ENCODE measurements at places on chromosomes 12 and 14.

DNA sequence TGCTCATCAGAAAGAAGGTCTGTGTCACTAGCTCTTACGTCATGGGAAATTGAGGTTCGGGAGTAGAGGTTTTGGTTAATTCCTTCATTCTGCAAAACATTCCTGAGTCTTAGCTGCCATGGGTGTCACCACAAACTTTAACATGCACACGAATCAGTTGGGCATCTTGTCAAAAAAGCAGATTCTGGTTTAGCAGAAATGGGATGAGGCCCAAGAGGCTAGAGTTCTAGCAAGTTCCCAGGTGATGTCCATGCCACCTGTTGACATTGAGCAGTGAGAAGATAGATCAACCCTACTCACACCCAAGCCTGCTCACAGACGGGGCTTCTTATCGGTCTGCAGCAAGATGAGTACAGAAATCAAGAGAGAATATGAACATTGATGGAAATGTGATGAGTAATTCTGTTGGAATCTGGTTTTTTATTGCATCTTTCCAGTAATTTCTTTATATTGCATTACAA, 11.7 kb upstream of the RIN3 start:
- no peak for DNase-seq

- DNase-seq: no peak
Observed at GRCh38 chr12:116490471-116490870, 68.7 kb upstream of the MAP1LC3B2 start.

- DNase-seq: no peak
Observed at GRCh38 chr12:3127832-3128231, 50.7 kb downstream of the TSPAN9 start.

DNA sequence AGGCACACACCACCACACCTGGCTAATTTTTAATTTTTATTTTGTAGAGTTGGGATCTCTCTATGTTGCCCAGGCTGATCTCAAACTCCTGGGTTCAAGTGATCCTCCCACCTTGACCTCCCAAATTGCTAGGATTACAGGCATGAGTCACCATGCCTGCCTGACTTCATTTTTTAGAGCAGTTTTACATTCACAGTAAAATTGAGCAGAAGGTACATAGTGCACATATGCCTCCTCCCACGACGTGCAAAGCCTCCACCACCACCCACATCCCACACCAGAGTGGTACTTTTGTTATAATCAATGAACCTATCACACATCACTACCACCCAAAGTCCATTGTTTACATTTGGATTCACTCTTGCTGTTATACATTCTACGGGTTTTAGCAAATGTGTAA, 62.5 kb upstream of the PLEKHG3 start:
- no peak for DNase-seq

- no peak for DNase-seq
Observed at GRCh38 chr12:23911574-23911973, 37.9 kb downstream of the SOX5 start.

DNA sequence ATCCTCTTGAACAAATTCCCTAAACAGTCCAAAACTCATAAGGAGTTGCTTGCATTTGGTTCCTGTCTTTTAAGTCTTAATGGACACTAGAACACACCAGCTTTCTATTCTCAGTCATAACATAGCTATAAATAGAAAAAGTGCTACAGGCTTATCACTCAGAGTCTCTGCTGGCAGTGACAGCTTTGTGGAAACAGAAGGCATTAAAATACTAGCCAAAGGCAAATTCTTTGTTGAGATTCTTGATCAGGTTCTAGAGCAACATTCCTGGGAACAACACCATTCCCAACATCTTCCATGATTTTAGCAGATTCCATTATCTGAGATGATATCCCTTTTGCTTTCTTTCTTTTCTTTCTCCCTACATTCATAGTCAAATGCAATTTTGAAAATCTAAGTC, 207.7 kb upstream of the PLEKHG7 start:
- DNase-seq: no peak

DNA sequence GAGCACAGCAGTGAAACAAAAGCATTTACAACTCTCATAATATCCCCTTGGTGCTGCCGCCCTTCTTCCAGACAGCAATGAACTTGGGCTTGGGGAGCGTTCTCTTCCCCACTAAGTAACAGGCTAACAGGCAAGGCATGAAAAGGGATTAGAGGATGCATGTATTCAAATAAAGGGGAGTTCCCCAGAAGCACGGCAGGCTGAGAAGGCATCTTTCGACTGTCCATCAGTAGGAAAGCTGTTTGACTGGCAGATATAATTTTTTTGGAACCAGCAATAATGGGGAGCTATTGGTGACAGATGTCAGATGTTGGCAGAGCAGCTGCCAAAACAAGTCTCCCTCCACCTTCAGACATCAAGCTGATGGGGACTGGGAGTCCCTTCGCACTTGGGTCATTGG, 9.2 kb upstream of the TIGAR start:
- DNase-seq: no peak

GRCh38 chr12:59742841-59743240, 147.0 kb downstream of the SLC16A7 start:
- no peak for DNase-seq

DNA sequence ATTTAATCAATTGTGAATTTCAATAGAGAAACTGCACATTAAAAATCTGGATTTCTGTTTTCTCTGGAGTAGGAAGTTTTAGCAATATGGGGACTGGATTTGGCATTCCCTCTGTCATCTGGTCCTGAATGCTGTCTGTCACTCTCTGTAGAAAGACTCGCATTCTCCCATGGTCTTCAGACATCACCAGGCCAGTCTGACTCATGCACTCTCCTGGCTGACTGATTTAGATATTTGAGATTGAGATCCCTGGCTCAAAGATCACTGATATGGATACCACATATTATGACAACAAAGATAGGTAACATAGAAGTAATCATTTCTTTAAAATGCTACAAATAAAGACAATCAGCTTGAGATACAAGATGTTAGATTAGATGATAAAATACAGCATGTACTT, 524.5 kb downstream of the GALC start:
- no peak for DNase-seq

DNA sequence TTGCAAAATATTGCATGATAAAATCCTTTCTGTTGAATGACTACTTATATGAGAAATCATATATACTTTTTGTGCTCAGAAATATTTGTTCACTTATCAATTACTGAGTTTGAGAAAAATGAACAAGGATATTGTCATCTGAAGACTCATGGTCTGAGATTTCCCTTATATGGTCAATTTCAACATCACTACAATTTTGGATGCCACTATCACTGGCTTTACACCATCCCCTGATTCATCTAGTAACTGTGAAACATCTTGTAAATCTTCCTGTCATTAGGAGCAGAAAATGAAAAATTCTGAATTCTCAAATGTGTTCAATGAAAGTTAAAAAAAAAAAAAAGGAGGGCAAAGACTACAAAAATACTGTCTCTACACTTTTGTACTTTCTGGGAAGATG, 21.8 kb upstream of the GXYLT1 start:
- DNase-seq: no peak

GRCh38 chr12:66500841-66501240, 178.0 kb downstream of the GRIP1 start:
- no peak for DNase-seq

- no peak for DNase-seq
Observed at GRCh38 chr14:95190346-95190840, 33.1 kb upstream of the DICER1 start.

GRCh38 chr14:42965512-42965911, 1358.8 kb downstream of the LRFN5 start:
- DNase-seq: no peak

DNA sequence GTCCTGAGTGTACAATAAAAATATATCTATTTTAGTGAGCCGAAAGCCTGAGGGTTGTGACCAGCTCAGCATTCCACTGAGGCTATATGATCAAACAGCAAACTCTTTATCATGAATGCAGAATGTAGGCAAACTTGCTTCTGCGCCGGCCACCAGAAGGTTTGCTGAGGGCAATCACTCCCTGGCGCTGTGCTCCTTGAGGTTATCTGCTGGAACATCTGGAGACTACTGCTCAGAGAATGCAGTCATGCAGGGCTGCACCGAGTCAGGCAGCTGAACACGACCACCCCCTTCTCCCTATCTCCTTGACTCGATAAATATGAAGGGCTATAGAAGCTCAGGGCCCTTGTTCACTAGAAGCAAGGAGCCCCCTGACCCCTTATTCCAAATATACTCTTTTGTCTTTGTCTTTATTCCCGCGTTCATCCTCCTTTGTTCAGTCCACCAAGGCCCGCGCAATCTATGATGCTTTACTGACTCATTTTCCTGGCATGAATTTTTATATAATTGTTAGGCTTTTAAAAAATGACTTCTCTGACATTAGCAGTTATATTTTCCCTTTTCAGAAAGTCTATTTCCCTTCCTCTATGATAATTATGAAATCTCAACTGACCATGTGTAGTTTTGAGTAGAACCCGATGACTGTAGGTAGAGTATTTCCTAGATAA, 1089.3 kb downstream of the SLC16A7 start:
- DNase-seq: no peak

DNA sequence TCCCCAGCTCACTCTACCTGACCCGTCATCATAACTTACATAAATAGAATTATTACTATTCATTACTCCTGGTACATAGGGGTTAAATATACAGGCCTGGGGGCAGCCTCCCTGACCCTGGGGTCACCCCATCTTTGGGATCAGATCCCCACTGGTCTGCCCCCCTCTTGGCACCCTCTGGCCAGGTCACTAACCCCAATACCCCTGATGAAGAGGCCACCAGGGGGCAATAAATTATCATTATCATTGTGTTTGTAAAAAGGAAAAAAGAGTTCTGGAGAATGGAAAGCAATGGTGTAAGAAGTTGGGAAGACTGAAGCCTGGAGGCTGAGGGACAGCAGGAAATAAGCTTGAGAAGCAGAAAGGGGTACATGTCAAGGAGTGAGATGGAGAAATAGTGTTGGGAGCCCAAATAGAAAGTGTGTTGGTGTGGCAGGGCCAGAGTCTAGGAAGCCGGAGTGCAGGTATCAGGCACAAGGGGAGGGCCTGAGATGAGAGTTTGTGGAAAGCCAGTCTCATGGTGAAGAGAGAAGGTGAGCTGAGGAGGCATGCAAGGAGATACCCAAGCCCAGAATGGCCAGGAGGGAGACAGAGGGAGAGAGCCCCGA, 6.1 kb upstream of the AAAS start:
- DNase-seq: no peak

DNA sequence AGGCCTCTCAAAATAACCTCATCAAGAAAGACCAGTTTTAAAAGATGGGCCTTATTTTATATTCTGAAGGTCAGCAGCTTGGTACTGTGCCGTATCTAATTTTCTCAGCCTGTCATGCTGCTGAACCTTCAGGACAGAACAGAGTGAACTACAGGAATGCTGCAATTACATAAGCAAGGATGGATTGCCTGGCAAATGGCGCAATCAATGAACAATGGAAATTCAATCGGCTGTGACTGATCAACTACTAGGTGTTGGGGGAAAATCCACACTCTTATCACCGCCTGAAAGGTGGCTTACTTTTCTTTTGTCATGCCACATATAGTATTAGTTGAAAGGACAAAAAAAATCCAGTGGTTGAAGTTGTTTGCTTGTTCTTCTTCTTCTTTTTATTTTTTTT, 8.5 kb downstream of the ACSS3 start:
- DNase-seq: no peak

DNA sequence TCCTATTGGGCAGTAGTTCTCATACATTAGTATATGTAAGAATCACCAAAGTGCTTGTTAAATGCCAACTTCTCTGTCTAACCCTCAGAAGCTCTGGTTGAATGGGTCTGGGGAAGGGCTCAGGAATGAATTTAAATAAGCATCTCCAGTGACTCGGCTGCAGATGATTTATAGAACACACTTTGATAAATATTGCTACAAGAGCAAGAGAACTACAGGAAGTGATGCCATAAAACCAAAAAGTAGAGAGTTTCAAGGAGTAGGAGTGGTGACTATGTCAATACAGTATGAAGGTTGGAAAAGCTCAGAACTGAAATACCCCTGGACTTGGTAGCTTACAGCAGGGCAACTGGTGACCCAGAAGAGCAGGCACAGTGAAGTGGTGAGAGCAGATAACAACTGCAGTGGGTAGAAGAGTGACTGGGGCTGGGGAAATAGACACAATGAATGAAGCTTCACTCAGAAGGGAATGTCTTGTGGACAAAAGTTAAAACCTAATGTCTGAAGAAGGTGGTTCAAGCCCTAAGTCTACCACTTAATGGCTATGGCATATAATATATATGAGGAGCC, 8.0 kb upstream of the PLEKHA5 start:
- no peak for DNase-seq

GRCh38 chr12:109650808-109651207, 62.8 kb upstream of the FAM222A start:
- no peak for DNase-seq

GRCh38 chr14:92464716-92465115, 48.9 kb upstream of the RIN3 start:
- no peak for DNase-seq

DNA sequence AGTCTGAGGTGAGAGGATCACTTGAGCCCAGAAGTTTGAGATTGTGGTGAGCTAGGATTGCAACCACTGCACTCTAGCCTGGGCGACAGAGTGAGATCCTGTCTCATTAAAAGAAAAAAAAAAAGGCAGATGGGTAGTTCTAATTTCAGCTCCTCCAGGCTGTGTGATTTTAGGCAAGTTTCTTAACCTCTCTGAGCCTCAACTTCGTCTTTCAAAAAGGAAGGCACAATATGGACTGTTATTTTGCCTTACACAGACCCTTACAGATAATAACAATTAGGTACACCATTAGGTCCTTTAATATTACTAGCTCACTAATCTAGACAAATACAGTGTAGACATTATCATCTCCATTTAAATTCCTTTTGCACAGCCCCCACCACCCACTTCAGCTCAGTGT, 4.8 kb upstream of the CCDC177 start:
- no peak for DNase-seq

DNA sequence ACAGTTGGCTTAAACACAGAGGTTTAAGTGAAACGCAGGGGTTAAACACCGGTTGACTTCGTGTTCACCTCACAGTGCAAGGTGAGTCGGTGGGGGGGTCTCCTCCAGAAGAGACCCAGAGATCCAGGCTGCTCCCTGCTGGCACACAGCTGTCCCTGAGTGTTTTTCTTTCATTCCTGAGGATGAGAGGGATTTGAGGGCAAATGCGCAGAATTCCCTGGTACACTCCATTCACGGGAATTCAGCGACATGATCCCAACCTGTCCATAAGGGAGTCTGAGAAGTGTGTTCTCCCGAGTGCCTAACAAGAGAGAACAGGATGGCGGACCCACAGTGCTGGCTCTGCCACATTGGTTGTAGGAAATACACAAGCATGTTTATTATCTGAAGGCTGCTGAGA, 107.2 kb upstream of the ESRRB start:
- no peak for DNase-seq

DNA sequence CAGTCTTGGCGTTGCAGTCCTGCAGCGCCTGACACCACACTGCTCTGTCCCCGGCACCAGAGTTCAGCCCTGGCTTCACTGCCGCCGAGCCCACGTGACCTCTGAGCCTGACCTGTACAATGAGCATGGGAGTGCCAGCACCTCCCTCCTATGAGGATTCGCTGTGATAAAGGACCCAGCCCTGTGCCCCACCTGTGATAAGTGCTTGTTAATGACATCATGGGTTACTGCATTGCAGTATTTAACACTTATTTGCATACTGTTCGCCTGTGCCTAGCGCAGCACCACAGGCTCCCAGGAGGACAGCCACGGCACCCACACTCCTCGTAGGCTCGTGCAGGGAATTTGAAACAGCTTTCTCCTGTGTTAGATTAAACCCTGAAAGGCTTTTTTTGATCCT, 118.2 kb upstream of the GSC start:
- no peak for DNase-seq

GRCh38 chr12:116186482-116187150, 90.9 kb downstream of the MED13L start:
- no peak for DNase-seq

GRCh38 chr14:78848234-78848820, 678.2 kb downstream of the NRXN3 start:
- no peak for DNase-seq

- DNase-seq: no peak
Observed at GRCh38 chr12:93541578-93542225, 30.8 kb upstream of the SOCS2 start.

Data from CD4-positive, alpha-beta T cell treated with Interleukin-1 beta for 1 hour (primary cell).